Natural killer cell treated with Interleukin-12 subunit alpha and Interleukin-12 subunit beta and Interleukin-15 and Interleukin-18, amount 100 ng/mL, for 72 hours (primary cell): ENCODE measurements at places on chromosomes 16 and 17. TPM values are rescaled to one million over a fixed set of nuclear protein-coding genes. Genes with fewer than 3 reads are reported as not detected.
A peak's percentile ranks its signal among the peaks of the same experiment; 100 is the strongest.

Gene NACA2
- total RNA-seq: not detected

GRCh38 chr16:398561-399339, 1.8 kb downstream of the NME4 start:
- DNase-seq: no peak

Gene KRTAP9-8
- not detected for total RNA-seq

DNA sequence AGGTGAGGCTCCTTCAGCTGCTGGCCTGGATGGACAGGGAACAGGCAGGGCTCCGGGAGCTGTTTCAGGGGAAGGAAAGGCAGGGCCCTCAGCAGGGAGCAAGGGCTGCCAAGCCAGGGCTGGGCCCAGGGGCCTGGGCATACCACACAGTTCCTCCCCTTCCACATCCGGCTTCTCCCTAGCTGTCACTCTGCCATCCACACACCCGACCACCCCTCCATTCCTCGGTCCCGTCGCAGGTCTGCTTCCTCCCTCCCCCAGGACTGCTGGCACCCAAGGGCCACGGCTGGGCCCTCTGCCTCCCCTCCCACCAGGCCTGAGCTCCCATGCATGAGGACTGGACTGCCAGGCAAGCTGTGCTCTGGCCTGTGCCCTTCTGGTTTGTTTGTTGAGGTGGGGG, 24.0 kb downstream of the CDIP1 start:
- DNase-seq: no peak

DNA sequence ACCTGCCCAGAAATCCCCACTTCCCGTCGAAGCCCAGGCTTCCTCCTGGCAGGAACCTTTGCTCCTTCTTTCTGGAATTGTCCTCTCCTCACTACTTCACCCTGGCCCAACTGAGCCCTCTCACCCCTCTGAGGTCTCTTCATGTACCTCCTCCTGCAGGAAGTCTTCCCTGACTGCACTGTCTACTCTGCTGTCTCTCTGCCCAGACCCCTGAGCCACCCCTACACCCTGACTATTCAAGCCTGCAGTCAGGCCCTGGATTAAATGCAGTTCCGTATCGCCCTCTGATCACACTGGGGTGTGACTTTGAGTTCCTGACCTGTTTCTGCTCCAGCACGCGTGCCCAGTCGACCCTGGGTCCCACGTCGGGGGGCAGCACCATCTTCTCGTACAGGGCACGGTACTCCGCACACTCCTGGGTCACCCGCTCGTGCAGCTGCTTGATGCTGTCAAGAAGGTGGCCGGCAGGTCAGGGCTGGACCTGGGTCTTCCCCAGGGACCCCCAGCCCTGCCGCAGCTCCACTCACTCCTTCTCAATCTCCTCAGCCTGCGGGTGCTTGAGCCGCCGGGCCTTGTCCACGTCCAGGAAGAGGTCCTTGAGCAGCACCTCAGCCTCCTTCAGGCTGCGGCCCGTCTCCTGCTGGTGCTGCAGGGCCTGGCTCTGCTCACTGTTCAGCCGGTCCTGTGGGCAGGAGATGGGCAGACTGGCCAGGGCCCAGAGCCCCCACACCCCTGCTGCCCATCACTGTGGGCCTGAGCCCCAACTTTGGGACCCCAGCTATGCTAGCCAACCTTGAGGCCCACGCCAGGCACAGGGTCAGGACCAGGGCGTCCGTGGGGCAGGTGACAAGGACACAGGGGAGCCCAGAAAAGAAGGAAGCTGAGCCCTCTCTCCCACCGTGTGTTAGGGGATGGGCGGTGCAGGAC, 3.9 kb downstream of the EVPL start:
- no peak for DNase-seq

GRCh38 chr17:57255776-57256681, at the start of gene MSI2:
TSS of gene MSI2 (plus strand) at chr17:57256523. CDS start at chr17:57256743, 220 bp downstream.
- peak; percentile 91 for DNase-seq

Gene IL34
- total RNA-seq: 1.2 TPM

- no peak for DNase-seq
Observed at GRCh38 chr17:21592774-21593173, 99.5 kb upstream of the KCNJ18 start.

DNA sequence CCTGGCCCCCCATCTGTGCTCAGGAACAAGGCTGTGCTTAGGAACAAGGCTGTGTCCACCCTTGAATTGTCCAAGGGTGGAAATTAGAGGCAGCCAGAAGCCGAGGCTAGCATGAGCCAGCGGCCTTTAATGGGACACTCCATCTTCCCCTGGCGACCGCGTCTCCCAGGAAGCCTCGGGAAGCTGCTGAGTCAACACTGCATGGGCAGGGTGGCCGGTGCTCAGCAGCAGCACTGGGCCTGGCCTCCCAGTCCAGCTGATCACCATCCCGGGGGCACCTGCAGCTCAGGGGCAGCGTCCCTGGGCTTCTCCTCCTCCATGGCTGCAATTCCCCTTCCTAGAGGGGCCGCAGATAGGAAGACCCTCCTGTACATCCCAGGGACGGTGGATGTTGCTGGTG, 180.8 kb downstream of the ENGASE start:
- DNase-seq: no peak

GRCh38 chr16:28607116-28607623, 2.7 kb downstream of the SULT1A1 start:
- no peak for DNase-seq

- DNase-seq: no peak
Observed at GRCh38 chr16:2159175-2159838, 3.7 kb downstream of the TRAF7 start.

Gene ABCC11
- not detected for total RNA-seq

DNA sequence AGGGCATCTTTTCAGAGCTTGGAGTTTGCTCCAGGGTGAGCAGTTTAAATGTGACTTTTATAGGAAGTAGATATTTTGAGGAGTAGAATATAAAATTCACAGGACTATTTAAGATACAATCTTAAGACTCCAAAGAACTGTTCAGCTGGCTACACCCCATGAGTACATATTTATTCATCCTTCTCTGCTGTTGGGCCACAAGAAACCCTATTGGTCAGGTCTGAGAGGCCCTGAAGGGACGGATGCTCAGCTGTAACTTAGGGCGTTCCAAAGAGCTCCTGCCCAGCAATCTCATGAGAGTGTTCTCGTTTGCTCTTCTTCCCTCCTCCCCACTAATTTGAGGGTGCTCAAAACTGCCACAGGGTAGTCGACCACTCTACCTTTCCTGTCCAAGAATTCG, 7.3 kb downstream of the ST6GALNAC2 start:
- no peak for DNase-seq

Gene PLA2G15
- 11.8 TPM for total RNA-seq

GRCh38 chr17:3665834-3666233, 2.5 kb downstream of the TAX1BP3 start:
- DNase-seq: no peak

DNA sequence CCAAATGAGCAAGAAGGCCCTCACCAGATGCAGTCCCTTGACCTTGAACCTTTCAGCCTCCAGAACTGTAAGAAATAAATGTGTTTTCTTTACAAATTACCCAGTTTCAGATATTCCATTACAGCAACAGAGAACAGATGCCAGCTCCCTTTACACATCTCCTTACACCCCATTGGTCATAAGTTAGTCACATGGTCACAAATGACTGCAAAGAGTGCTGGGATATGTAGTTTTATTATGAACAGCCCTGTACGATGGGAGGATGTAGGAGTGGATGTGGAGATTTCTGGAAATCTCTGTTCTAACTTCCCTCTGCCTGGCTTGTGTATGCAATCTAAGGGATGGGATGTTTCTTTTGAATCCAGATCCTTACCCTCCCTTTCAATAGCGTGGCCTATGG, 13.3 kb upstream of the RPL38 start:
- DNase-seq: no peak
